WTC11 (cell line): ENCODE measurements at places on chromosomes 4 and X. TPM values are rescaled to one million over a fixed set of nuclear protein-coding genes. Genes with fewer than 3 reads are reported as not detected.

ASB9 gene
- total RNA-seq: 0.11 TPM in 2 of 3 replicates, not detected in the other

FGF5 gene
- not detected in 3 replicates for total RNA-seq

FAM53A gene
- 2.9 to 5.2 TPM (median 5.1 TPM) in 3 replicates for total RNA-seq

CA5B gene
- 7.3 to 9.0 TPM (median 7.9 TPM) in 3 replicates for total RNA-seq

MAOB gene
- 0.74 to 1.5 TPM (median 1.3 TPM) in 3 replicates for total RNA-seq

HPGD gene
- total RNA-seq: 0.55 to 3.6 TPM (median 0.94 TPM) in 3 replicates

PIR gene
- total RNA-seq: 17.1 to 21.0 TPM (median 19.9 TPM) in 3 replicates

CXCL5 gene
- 3.6 to 8.8 TPM (median 8.1 TPM) in 3 replicates for total RNA-seq

IKBKG gene
- 20.0 to 29.1 TPM (median 22.1 TPM) in 3 replicates for total RNA-seq

IQSEC2 gene
- 22.0 to 48.2 TPM (median 23.3 TPM) in 3 replicates for total RNA-seq

EDA2R gene
- 9.1 to 11.9 TPM (median 9.3 TPM) in 3 replicates for total RNA-seq

NXF2 gene
- 0.11 TPM in 2 of 3 replicates, not detected in the other for total RNA-seq

SOWAHD gene
- 3.6 to 5.0 TPM (median 4.3 TPM) in 3 replicates for total RNA-seq

MAGEC3 gene
- total RNA-seq: not detected in 3 replicates

CDS1 gene
- total RNA-seq: 17.4 to 18.3 TPM (median 18.2 TPM) in 3 replicates

CLCN4 gene
- total RNA-seq: 8.1 to 8.9 TPM (median 8.7 TPM) in 3 replicates

DNA sequence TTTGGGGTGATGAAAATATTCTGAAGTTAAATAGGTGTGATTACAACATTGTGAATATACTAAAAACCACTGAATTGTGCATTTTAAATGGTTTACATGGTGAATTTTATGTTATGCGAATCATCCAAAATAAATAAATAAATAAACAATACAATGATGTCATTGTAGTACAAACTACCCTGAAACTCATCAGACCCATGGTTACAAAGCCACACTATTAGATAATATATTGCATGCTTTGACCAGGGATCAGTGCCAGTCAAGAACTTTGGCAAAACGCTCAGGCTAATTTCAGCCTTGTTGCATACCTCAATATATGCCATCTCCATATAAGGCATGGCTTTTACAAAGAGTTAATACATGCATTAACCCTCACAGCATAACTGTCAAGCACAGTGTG lies 45.5 kb upstream of the XIAP start:
- DNase-seq: no peak

- DNase-seq: no peak
These were observed 5.8 kb downstream of the HERC3 start for GRCh38 chr4:88597970-88598660.

- DNase-seq: peak; percentile 24
These were observed 159.1 kb upstream of the PSAPL1 start for GRCh38 chr4:7593646-7594412.

- DNase-seq: no peak
These were observed 38.8 kb upstream of the IGFBP7 start for GRCh38 chr4:57148831-57149505.

- DNase-seq: no peak
These were observed 80.4 kb upstream of the GPC4 start for GRCh38 chrX:133495464-133496391.

- DNase-seq: peak; percentile 71
These were observed 41.4 kb upstream of the PPP2R3B start for GRCh38 chrX:427812-428725.

GRCh38 chr4:122762966-122763716 lies 30.6 kb downstream of the BBS12 start:
- no peak for DNase-seq

DNA sequence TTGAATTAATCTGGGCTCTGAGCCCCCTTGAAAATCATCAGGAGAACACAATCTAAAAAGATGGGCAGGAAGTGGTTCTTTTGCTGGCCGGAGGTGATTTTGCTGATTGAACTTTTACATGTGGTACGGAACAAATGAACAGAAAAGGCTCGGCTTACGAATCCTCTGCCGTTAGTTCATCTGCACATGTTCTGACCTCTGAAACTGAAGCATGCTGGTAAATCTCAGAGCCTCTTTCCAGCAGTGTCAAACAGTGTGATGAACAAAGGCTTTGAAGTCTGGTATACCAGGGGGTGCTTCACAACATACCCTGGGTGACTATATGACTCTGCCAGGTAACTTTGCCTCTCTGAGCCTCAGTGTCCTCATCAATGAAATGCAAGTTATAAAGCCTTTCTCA lies 194.2 kb upstream of the C1QTNF7 start:
- DNase-seq: no peak

DNA sequence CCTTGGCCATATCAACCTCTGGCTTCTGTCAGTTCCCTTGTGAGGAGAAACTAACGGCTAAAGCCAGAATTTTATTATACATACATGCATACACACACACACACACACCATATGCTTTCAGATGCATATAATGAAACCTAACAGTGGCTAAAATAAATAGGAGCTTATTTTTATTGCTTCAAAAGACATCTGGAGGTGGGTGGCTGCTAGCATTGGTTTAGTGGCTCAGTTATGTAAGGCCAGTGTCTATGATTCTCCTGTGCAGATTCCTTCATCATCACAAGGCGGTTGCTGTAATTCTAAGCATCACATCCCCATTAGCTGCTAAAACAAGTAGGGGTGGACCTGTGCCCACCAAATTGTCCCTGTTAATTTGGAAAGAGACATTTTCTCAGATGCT lies 110.8 kb downstream of the MAPK10 start:
- DNase-seq: no peak

DNA sequence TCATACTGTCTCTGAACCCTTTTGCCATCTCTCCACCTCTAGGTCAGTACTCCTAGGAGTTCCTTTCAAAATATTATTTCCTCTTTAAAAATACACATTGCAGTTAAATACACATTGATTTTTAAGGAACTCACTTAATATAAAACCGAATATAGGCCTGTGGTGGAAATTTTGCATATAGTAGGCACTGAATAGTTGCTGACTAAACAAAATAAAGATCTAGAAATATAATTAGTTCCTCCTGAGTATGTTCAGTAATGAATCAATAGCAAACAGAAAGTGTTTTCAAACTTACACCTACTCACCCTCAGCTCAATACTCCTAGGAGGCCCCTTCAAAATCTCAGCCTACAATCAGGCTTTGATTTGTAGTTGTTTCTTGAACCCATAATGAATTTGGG lies 61.5 kb downstream of the IGSF1 start:
- DNase-seq: no peak

DNA sequence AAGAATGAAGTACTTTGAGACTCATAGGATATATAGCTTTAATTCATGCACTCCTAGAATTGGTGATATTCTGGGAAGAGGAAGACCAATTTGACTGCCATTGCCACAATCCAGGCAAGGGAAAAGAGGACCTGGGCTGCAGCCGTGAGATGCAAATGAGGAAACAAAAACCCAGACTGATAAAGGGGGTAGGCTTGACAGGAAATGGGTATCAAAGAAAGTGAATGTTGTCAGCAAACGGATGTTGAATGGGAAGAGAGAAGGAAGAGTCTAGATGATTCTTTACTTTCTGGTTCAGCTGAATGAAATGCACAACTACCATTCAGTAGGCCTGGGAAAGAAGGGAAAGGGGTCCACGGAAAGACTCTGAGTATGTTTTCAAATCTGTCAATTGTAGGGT lies 17.1 kb upstream of the ARHGEF6 start:
- no peak for DNase-seq

DNA sequence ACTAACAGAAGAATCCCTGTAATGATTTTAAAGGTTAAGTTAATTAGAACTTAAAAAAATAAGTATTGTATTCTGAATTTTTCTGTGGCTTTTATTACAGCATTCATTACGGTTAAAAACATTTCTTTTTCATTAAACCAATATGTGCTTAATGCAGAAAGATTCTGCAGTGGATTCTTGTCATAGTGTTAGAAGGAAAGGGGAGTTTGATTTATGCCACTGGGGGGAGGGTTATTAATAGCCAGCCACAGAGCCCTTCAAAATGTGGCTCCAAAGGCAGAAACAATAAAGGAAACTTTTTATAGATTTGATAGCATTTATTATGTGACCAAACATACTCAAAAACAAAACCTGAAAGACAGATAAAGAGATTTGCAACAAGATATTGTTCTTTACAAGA lies 9.1 kb downstream of the SMAD1 start:
- no peak for DNase-seq

DNA sequence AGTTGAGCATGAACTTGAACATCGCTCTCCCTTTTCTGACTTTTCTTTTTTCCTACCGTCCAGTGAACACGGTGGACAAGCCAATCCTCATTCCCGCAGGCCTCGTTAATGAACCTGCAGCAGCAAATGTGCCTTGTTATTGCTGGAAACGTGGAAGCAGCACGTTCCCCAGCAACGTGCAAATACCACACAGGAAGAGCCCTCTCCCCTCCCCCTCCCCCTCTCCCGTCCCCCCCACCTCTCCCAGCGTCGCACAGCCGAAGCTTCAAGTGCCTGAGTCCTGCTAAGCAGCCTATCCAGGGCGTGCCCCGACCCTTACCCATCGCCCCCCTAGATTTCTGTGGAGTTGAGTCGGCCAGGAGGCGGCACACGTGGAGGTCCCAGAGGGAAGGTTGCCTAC lies 219.9 kb downstream of the BCOR start:
- DNase-seq: no peak

- DNase-seq: no peak
These were observed 181.6 kb downstream of the UGT8 start for GRCh38 chr4:114780205-114780604.

GRCh38 chr4:159487284-159487747 lies 384.4 kb downstream of the RAPGEF2 start:
- peak; percentile 62 for DNase-seq

DNA sequence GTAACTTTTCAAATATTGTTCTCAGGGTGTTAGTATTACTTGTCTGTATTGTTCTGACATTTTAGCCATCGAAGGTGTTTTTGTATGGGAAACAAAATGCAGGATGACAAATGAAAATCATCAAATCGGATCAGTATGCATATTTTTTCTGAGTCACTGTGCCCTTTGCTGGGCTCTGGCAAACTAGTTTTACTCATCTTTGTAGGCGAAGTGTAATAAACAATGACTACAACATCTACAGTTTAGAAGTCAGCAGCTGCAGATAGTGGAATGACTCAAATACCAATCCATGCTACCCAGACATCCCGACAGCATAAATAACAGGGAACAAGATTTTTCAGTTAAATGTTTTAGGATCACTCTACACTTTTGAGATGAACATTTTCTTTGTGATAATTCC lies 557.3 kb upstream of the TENM3 start:
- no peak for DNase-seq

- DNase-seq: no peak
These were observed 28.9 kb downstream of the SNX25 start for GRCh38 chr4:185238215-185238681.

- no peak for DNase-seq
These were observed 350.3 kb downstream of the PTTG2 start for GRCh38 chr4:38310446-38311043.

DNA sequence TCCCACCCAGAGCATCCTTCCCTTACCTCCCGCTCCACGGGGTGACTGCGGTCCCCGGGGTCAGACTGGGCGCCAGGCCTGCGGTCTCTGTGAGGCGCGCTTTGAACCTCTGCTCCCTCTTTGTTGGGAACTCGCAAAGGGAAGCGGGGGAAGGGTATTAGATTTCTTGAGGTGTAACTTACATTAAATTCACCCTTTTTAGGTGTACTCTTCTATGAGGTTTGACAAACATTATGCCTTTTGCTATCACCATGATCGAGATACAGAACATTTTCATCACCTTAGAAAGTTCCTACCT lies 569 bp downstream of the DCK start:
- DNase-seq: no peak

GRCh38 chrX:79081895-79082512 lies 62.5 kb upstream of the GPR174 start:
- no peak for DNase-seq

DNA sequence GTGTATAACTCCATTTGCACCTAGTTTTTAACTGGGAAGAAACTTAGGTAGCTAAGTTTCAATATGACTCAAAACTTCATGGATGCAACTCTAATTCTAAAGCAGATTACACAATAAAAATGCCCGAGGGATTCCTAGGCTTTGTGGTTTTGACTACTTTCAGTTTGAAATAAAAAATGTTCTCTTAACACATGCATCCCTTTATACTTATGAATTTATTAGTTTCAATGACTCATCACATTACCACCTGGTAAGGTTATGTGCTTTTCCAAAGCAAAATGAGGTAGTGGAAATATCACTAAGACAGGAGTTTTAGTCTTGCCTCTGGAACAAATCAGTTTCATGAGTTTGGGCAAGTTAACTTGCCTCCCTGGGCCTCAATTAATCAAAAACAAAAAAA lies 125.5 kb downstream of the OPHN1 start:
- DNase-seq: no peak

DNA sequence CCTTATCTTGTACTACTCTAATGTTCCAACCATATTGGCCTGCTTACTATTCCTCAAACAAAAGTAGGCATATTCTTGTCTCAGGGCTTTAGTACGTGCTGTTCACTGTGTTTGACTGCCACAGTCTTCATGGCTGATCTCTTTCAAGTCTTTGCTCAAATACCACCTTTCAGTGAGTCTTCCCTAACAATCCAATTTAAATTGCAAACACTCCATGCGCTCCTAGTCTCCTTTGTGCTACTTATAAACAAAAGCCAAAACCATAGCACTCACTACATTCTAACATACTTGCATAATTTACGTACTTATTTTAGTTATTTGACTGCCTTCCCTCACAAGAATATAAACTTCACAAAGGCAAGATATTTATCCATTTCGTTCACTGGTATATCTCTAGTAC lies 1.7 kb upstream of the ART3 start:
- no peak for DNase-seq
